ENCODE measurements at places on chromosomes 12 and 14.

DNA sequence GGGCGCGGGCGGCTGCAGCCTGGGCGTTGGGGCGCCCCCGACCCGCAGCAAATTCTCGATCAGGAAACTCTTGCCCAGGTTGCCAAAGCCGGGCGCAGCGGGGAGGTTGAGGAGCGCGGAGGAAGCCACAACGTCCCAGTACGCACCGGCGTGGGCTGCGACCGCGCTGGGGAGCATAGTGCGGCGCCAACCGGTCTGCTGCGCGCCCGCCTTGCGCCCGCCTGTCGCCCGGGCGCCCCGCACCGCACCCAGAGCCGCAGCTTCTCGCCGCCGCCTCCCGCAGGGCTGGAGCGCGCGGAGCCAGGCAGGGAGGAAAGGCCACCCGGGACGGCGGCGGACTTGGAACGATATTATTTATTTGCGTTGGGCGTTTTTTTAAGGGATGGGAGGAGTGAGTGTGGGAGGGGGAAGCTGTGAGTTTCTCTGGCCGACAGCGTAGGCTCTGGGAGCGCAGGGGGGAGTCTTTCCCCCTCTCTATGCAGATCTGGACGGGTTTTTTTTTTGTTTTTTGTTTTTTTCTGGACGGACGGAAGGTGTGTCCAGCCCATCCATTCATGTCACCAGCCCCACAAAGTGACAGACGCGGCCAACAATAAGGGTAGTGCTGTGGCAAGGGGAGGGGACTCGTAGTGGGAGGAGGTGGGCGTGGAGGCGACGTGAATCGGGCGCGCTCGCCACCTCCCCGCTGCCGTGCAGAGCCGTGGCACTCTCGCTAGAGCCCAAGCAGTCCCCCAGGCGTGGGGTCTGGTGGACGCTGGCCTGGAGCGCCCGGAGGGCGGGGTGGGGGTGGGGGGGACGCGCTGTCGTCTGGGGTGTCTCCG, at the start of gene DBX2:
TSS of gene DBX2 (minus strand) at position 349 of the 821 bp plus-strand sequence. CDS start at position 177, 172 bp downstream.
- no peak for DNase-seq

DNA sequence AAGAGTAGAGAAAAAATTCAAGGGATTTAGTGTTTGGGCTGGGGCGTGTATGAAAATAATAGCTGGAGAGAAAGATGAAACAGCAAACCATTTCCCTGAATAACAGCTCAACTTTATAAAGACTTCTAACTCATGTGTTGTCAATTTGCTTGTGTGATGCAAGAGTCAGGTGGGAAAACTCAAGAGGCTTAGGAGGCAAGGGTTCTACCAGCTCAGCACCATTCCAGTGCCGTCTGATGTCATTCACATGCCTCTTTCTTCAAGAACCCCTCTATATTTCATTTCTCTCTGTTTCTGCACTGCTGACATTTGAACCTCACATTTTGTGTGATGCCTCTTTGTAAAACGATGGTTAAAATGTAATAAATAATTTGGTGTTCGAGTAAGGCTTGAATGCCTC, 192.2 kb downstream of the PRKD1 start:
- no peak for DNase-seq

DNA sequence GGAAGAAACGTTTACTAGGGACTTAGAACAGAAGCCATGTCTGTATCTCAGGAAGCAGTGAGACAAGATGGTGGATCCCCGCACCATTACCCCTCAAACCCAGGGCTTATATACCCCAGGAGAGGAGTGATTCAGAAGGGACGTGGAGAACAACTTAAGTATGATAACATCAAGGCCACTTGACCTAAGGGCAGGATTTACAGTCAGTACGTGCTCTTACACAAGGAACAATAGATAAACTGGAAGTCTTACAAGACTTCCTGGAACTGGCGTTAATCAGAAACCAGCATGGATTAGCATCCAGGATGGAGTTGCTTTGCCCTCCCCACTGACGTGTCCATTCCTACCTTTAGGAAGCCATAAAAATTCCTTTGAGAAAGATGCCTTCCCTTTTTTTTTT, 8.6 kb upstream of the ETFBKMT start:
- DNase-seq, result no peak

- DNase-seq, result no peak
Measured at GRCh38 chr12:120115066-120115465, 1.5 kb downstream of the RAB35 start.

DNA sequence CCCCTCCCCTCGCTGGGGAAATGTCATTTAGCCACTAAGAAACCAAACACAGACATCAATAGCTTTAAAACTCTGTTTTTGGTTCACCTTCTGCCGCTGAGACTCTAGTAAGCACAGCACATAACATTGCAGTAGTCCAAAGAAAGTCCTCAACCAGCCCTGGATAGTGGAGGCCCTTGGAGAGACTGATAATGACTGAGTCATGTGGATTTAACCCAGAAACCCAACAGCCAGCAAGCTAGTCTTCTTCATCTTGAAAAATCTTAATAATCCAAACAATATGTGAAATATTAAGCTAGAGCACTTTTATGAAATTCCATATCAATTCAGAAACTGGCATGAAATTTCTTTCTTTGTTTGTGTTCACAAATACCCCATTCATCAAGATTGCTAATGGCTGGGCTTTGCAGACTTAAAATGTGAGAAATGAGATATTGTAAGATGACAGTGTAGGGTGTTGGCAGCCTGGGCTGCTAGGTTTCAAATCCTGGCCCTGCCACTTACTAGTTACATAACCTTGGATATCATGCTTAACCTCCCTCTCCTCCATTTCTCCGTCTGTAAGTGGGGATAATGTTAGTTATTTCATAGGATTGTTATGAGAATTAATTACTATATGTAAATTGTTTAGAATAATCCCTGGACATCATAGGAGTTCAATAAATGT, 40.1 kb downstream of the RERG start:
- DNase-seq, result no peak

DNA sequence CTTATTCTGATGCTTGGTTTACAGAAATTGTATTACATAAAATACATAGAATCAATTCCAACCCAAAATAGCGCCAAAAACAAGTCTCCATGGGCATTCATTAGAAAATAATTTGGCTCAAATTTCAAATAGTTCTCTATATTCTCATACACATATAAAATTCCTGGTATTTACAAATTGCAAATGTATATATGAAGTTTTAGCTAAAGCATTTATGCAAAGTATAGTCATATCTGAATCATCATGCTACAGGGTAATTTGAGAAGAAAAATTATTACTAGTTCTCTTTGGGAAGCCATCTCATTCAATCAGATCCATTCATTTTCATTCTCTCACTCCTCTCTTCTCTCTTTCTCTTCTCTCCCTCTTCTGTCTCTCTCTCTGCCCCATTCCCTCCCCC, 257.8 kb downstream of the DPF3 start:
- DNase-seq, result no peak

- no peak for DNase-seq
Measured at GRCh38 chr12:92068459-92068858, 77.2 kb downstream of the BTG1 start.

DNA sequence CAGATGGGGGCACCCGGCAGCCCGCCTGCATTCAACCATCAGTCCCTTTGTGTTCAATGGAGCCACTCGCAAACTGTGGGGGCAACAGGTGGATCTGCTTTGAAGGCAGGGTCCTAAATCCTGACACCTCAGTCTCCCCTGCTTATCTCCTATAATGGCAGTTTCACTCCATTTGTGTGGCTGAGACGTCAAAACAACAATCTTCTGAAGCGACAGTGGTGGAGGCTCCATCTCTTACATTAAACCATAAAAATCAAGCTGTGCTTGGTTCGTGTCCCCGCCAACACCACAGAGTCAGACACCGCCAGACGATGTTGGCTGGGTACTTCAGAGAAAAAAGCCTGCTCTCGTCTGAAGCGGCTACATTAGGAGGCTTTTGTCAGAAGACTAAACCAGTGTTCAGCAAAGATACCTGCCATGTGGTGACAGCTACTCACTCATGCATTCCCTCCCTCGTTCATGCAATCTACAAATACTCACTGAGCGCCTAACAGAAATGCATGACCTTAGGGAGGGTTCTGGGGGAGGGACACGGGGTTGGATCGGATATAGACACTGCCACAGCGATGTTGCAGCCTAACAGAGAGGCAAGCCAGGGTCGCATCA, 253.9 kb downstream of the FOXN3 start:
- DNase-seq, result no peak

GRCh38 chr14:56413721-56414120, 165.9 kb upstream of the TMEM260 start:
- no peak for DNase-seq
